ENCODE measurements at places on chromosomes 6 and 20.

DNA sequence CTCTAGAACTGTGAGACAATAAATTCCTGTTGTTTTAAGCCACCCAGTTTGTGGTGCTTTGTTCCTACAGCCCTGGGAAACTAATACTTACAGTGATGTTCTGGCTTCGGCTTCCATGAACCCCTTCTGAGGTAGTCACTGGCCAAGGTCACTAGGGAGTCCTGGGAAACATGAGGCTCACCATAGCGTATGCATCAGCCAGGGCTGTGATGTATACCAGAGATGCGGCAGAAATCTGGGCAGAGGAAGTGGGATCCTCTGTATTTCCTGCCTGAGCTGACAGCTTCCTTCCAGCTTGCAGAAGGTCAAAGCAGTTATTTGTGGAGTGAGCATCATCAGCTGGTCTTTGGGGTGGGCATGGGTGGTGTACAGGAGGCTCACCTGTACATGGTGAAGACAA, 27.9 kb downstream of the KAT14 start:
- no peak for DNase-seq

GRCh38 chr20:44733341-44734069, 12.2 kb upstream of the KCNK15 start:
- peak; percentile 15 for DNase-seq

- DNase-seq = no peak
Measured at GRCh38 chr6:2792330-2793110, 27.3 kb downstream of the WRNIP1 start.

GRCh38 chr6:112557435-112557834, 210.3 kb downstream of the RFPL4B start:
- DNase-seq = no peak

- no peak for DNase-seq
Measured at GRCh38 chr20:17344790-17345189, 118.0 kb downstream of the PCSK2 start.

DNA sequence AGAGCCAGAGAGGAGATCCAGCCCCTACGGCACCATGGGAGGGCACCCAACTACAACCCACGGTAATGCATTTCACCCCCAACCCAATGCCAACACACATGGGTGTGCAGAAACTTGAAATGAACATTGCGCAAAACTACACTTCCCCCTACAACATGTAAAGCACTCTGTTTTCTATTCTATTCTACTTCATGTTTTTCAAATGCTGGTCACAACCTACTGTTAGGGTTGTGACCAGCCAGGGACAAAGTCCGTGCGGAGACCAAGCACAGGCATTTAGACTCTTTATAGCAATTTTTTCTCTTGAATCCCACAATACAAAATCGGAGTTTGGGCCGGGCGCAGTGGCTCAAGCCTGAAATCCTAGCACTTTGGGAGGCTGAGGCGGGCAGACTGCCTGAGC, 90.6 kb downstream of the MRPL14 start:
- no peak for DNase-seq

DNA sequence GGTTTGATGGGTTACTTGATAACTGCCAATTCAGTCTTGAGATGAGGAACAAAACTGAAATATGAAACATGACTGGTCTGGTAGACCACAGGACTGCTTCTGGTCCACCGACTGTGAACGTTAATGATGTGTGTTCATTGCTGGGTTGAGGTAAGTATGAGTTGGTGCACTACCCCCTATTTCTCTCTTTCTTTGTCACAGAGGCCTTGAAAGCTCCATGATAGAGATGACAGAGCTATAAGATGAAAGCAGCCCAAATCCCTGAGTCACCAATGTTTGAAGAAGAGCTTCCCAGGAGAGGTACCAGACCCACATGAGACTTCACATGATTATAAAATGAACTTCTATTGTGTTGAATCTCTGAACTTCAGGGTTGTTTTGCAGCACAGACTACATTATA, 555.5 kb downstream of the PTPRT start:
- DNase-seq = no peak

DNA sequence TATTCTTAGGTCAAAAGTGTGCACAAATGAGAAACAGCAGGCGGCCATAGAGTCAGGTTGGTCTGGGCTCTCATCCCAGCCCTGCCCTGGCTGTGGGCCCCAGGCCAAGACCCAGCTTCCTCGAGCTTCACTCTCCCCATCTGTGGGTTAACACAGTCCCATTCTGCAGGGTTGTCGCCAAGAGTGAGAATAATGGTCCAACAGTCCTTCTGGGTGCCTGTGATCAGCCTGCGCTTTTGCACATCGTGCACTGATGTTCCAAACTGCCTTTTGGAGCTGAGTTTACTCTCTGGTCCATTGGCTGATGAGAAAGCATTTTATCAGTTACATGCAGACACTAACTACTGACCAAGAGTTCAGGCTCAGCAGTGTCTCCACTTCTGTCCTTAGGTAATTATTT, 82.6 kb downstream of the INSM1 start:
- no peak for DNase-seq

GRCh38 chr20:32639284-32639683, 34.5 kb downstream of the C20orf203 start:
- DNase-seq = no peak

DNA sequence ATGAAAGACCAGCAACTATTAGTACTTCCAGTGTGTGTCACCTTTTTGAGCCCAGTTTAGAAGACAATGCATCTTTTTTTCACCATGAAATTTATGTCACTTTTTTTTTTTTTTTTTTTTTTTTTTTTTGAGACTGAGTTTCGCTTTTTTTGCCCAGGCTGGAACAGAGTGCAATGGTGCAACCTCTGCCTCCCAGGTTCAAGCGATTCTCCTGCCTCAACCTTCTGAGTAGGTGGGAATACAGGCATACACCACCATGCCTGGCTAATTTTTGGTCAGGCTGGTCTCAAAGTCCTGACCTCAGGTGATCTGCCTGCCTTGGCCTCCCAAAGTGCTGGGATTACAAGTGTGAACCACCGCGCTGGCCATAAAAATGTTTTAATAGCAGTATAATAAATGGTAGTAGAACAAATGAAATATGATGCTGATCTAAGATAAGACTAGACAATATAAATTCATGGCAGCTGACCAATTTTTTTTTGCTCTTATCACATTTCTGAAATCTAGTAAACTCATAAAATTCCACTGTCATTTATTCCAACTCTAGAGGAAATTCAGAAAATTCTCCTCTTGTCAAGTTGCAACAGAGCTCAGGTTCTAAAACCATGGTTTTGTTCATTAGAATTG, 21.3 kb downstream of the NHSL1 start:
- no peak for DNase-seq

DNA sequence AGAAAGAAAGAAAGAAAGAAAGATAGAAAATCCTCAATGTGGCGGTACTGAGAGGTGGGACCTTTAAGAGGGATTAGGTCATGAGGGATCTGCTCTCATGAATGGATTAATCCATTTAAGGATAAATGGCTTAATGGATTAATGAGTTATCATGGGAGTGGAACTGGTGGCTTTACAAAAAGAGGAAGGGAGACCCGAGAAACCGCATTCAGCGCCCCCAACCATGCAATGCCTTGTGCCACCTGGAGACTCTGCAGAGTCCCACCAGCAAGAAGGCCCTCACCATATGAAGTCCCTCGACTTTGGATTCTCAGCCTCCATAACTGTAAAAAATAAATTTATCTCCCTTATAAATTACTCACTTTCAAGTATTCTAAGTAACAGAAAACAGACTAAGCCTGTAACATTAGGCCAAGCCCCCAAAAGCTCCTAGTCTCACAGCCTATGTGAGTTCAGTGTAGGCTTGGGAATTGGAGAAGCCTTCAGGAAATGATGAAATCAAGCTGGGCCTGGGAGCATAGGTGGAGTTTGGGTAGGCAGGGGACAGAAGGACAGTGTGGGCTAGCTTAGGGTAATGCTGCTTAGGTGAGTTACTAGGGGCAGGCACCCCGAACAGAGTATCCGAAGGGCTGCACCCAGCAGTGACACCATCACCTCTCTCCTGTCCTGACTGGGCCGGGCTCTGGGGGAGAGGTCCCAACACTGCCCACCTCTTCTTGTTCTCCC, 36.2 kb upstream of the RNF24 start:
- DNase-seq = no peak

DNA sequence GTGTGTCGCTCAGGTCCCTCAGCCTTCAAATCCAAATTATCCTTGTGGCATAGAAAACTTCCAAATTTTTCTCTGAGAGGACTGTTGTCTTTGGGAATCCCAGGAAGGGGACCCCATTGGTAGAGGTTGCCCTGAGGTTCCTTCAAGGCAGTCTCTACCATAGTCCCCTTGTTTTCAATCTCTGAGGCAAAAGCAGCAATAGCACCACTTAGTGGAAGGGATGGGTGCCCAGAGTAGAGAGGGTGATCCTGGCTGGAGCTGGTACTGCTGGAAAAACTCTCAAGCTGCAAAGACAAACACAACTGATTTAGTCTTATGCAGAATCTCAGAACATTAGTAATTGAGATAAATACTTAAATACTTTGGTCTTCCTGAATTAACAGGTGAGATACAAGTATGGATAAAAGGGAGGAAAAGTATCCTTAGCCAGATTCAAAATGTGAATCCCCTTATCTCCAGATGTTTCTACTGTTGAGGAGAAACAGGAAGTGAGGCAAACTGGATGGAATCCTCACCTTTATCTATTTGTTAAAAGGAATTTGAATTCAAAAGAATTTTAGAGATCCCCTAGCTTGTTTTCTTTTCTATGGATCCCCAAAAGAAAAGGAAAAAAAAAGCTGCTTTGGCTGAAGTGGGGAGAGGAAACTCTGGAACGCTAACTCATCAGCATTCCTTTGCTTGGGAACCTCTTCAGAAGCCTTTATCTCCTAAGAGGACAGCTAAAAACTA, 13.4 kb downstream of the ZNF318 start:
- DNase-seq = no peak

DNA sequence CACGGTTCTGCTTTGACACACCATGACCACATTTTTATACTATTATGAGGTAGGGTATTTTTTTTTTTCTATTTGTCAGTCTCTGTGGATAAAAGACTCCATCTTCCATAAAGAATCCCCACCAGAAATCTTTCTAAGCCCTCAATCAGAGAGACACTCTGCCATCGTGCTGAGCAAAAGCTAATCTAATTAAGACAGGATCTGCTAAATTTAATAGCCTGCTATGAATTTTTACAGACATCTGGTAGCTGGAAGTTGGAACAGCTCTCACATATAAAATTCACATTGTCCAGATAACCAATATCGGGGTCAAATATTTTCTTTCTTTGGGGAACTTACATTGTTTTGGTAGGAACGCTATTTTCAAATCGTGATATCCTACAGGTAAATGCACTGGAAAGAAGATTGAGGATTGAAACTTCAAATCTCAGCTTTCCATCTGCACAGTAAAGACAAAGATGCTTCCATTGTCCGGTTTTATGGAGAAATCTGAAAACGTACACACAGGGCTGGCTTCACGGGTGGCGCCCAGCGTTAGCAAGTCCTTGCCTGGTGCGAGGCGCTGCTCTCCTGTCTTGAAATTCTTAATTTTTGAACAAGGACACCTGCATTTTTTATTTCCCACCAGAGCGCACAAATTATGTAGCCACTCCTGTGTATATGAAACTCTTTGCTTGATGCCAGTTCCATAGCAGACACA, 573.8 kb upstream of the NOX3 start:
- DNase-seq = no peak

- no peak for DNase-seq
Measured at GRCh38 chr6:89475634-89476033, 42.7 kb downstream of the ANKRD6 start.

GRCh38 chr20:36219671-36220220, 16.5 kb upstream of the AAR2 start:
- no peak for DNase-seq

GRCh38 chr6:90478278-90478677, 108.6 kb downstream of the MAP3K7 start:
- no peak for DNase-seq

DNA sequence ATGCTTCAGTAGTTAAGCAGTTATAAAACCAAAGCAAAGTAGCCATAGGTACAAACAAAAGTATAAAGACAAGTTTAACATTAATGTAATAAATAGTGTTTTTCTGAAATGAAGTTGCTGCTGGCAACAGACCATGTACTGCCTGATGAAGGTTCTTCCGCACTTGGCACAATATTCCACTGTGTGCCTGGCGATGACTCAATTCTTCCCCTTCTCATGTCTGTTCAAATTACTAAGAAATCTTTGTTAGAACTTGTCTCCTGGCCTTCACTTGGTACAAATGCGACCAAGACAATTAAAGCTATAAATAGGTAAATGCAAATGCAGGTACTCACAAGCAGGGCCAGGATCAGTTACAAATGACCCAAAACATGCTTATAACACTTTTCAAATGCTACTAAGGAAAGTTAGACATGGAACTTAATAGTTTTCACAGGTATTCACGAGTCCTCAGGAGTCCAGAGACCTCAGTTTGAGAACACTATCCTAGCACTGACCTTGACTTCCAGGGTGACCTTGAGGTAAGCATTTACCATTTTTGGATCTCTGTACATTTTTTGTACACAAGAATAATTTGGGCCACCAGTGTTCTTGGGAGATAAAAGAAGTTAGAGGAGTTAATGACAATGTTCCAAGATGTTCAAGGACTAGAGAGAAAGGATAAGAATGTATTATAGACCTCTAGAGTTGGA, 8.1 kb upstream of the DDR1 start:
- no peak for DNase-seq

- no peak for DNase-seq
Measured at GRCh38 chr6:57013521-57013926, 33.0 kb upstream of the KIAA1586 start.

DNA sequence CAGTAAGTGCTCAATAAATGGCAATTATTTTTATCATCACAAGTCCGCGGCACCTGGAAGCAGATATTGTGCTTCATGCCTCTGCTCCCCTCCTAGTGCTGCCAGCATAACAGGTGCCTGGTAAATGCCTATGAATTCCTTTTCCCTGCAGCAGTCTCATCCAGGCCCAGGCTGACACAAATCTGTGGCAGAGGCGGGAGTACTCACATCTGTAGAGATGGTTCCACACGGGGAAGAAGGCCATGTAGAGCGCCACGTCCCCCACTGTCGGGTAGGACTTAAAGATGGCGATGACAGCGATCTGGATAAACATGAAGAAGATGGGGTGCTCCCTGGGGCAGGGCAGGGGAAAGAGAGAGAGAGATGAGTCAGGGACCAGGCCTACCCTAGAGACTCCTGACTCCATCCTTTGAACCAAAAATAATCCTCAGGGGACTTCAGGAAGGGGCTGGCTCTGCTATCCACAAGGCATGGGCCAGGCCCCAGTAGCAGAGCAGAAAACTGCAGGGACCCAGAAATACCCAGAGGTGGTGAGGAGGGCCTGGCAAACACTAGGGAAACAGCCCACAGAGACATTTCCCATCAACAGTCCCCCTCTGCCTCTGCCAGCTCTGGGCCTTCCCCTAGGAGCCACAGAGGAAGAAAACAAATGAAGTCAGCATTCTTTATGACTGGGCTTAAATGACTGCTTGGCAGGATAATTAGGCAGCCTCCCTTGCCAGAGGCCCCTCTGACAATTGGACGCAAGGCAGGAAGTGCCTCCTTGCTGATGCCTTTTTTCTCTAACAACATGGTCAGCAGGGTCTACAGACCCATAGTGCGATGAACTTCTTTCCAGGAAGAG, 23.0 kb downstream of the MAP1LC3A start:
- DNase-seq = no peak

DNA sequence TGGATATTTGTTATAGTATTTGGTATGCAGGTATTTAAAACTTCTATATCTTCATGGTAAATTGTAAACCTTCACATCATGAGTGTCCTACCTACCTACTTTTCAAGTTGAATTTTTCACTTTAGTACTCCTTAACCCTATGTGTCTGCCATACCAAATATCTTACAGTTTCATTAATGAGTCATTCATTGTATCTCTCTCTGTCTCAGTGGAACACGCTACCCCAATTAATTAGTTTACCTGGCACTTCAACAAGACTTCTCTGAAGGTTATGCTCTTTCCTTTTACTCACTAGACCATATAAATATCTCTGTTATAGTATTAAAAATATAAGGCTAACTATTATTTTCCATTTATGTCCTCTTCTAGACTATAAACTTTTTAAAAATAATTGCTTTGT, 123.9 kb upstream of the GJE1 start:
- no peak for DNase-seq

All from stimulated activated CD8-positive, alpha-beta memory T cell treated with anti-CD3 and anti-CD28 coated beads, Interleukin-4, amount 100 ng/mL, for 1 hour (primary cell).